ENCODE measurements at places on chromosomes 3 and 15.

DNA sequence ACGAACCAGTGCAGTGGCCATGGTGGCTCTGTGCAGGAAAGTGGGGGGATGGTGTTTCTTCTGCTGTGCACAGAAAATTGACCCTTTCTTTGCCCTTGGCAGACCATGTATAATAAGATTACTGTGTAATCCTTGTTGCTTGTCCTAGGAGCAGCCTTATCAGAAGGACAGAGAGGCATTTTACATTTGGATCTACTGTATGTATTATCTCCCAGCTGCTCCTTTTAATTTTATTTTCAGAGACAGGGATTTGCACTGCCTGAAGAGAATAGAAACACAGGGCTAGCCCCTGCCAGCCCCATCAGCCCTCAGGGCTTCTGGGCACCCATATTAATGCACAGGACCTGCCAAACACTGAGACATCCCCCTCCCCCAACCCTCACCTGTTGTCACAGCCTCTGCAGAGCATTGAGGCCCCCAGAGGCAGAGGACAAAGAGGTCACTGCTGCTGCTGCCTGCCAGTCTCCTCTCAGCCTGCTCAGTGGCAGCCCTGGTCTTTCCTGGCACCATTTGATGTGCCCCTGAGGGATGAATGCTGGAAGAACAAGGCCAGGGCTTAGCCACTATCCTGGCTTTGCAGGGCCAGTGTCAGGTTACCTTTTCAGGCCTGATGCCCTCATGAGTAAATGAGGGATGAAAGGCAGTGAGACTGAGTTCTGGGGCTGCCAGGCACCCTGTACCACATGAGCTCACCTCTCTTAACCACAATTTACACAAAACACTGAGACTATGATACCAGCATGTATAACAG is 533.4 kb downstream of the NTRK3 start:
- DNase-seq, result no peak

- DNase-seq, result no peak
These were observed 41.9 kb upstream of the PRR20G start for GRCh38 chr3:127329631-127330285.

- DNase-seq, result no peak
These were observed 86.1 kb downstream of the TJP1 start for GRCh38 chr15:29736012-29736743.

GRCh38 chr15:87362531-87362930 is 894.0 kb downstream of the NTRK3 start:
- no peak for DNase-seq

- DNase-seq, result no peak
These were observed 43.7 kb upstream of the ADPGK start for GRCh38 chr15:72827226-72827625.

GRCh38 chr3:73215281-73215680 is 153.8 kb downstream of the EBLN2 start:
- DNase-seq, result no peak

- no peak for DNase-seq
These were observed 88.4 kb upstream of the GALNT15 start for GRCh38 chr3:16085884-16086608.

DNA sequence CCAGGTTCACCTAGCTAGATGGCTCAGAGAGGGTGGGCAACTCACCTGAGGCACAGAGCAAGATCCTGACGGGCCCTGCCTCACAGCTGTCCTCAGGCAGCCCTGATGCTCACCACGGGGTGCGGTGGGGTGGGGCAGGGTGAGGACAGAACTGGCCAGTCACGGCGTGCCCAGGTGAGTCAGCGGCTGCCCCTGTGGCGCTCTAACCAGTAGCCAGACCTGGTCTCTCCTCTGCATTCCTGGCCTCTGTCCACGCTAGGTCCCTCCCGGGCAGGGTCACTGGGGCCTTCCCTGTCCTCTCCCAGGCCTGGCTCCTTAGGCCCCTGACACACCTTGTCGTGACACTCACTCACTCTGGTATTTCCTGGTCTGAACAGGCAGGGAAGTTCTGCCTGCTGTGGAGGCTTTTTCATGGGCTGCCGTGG is 901 bp downstream of the ALS2CL start:
- DNase-seq, result no peak

DNA sequence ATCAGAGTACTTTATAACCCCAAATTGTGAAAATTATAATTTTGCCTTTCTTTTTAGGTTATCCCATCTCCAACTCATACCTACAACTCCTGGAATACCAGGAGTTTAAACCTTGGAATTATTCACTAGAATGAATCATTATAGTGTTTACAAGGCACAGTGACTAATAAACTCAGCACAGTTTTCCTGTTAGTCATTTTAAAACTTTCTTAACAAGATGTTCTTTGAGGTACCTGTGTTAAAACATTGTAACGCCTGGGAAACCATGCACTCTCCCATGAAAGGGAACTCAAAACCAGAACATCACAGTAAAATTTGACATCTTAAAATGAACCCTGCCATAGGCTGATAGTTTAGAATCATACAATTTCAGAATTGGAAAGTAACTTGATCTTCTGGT is 132.4 kb upstream of the OSTN start:
- no peak for DNase-seq

DNA sequence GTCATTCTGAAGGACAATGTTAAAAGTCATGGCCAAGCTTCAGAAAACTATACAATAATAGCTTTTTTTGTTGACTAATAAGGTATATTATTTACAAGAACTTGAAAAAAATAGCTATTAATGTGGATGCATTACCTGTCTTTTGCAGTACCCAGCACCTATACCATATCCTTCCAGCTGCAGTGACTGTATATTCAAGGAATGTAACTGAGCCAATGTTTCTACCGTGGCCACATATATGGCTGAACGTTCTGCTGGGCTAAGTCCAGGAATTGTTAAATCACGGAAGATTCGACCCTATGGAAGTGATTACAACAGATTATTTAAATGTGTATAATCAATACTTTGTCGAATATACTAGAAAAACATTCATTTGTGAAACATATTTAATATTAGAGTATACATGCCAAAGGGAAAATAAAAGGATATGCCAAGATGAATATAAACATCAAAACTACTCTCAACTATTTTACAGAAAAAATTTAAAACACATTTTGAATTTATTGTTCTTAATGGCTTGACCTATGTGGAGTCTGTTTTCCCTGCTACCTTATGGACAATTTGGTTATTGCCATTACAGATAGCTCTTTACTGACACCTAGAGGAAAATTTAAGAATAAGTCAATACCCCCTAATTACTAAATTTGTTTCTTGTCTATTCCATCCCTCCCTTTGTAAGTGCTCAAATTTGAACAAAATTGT is 17.6 kb downstream of the ACAD11 start:
- DNase-seq, result no peak

GRCh38 chr15:51935466-51936104 is 36.0 kb downstream of the LEO1 start:
- no peak for DNase-seq

GRCh38 chr3:45932112-45932511 is 11.2 kb upstream of the CXCR6 start:
- DNase-seq, result no peak

- no peak for DNase-seq
These were observed 200.3 kb upstream of the SUCLG2 start for GRCh38 chr3:67854663-67855062.

- no peak for DNase-seq
These were observed 4.9 kb downstream of the CADPS start for GRCh38 chr3:62870321-62870720.

DNA sequence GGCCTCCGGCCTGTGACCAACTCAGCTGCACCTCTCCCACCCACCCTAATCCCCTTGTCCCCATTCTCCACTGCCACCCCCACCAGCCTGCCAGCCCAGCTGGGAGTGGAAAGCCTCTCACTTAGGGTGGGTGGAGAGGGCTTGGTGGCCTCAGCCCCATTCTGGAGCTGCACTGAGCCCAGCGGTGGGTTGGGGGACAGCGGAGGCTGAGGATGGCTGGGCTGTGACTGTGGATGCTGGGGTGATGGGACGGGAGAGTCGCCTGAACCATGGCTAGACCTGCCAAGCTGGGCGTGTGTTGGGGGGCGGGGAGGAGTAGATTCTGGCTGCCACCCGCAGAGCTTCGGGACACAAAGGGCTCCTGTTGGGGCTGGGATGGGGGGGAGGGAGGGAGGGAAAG is 1.8 kb downstream of the CLCN2 start:
- no peak for DNase-seq

- DNase-seq, result no peak
These were observed 34.5 kb upstream of the SKOR1 start for GRCh38 chr15:67790610-67791319.

DNA sequence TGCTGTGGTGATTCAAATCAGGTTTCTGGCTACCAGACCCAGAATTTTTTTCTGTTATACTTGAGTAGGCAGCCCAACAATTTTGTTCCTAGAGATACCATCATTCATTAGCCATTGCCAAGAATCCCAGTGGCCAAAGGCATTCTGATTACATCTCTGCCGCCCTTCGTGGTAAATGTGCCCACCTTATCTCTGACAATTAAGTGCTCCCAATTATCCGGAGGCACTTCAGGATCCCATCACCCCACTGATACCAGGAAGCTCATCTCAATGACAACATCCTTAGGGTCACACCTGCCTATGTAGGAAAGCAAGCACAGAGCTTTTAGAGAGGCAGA is 43.2 kb upstream of the RPL35A start:
- DNase-seq, result no peak
